ENCODE measurements at places on chromosomes 12 and 14.

DNA sequence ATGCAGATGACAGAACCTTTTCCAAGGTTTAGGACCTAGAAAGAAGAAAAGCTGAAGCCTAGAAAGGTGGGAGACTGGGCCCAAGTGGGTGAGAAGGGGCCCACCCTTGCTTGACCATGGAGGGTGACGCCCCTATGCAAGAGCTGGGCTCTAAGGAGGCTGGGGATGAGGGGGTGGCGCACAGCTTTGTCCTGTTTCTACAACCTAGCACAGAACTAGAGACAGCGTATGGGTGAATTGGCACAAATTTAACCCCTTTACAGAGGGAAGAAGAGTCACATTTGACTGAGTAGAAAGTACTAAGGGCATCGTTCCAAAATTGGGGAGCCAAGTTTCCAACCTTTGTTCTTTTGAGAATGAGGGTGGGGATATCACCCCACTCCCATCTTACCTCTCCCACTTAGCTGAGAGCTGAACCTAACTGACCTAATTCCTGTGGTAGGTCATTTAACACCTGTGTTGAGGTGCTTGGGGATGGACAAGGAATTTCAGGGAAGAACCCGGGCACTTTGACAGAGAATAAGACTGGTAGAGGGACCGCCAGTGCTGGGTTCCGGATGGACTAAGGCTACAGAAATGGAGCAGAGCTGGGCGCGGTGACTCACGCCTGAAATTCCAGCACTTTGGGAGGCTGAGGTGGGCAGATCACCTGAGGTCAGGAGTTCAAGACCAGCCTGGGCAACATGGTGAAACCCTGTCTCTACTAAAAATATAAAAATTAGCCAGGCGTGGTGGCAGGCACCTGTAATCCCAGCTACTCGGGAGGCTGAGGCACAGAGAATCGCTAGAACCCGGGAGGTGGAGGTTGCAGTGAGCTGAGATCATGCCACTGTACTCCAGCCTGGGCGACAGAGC is 5.2 kb downstream of the NFKBIA start:
- DNase-seq, result no peak

GRCh38 chr12:998020-998874 is 7.2 kb downstream of the ERC1 start:
- no peak for DNase-seq

DNA sequence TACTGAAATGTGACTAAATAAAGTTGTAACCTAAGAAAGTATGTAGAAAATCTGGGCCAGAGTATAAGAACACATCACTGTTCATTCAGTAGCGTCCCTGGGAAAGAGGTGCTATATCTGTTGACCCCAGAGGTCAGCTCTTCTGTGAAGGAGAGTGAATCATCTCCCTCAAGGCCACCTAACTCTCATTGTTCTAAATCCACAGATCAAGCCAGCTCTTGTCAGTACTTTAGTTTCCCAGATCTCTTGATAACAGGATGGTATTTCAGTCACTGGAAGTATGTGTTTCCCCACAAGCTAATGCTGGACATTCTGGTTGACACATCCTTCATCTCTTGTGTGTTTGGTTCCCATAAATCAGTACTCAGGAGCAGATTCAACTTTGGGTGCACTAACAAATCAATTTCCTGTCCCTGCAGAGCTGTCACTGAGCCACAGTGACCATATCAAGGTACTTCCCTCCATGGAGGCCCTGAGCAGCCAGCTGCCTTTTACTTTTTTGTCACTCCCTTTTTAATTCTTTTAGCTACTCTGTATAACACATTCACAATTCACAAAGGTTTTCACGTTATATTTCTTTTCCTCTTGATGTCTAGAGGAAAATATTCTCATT is 7.8 kb downstream of the KRT1 start:
- no peak for DNase-seq

DNA sequence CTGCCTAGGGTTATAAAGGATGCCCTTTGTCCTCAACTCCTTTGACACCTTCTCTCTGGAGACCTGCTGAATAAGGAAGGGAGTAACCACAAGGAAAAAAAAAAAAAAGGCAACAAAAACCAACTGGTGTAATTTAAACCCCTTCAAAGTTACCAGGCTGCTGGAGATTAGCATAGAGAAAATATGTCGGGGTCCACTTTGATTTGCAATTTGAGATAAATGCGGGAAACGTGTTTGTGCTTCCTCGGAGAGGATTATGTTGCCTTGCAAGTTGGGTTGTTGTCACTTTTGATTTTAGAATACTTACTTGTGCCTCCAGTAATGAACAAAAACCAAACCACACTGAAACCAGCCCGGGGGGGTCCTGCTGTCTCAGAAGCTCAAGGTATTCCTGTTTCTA is 200.2 kb upstream of the MYL2 start:
- no peak for DNase-seq

DNA sequence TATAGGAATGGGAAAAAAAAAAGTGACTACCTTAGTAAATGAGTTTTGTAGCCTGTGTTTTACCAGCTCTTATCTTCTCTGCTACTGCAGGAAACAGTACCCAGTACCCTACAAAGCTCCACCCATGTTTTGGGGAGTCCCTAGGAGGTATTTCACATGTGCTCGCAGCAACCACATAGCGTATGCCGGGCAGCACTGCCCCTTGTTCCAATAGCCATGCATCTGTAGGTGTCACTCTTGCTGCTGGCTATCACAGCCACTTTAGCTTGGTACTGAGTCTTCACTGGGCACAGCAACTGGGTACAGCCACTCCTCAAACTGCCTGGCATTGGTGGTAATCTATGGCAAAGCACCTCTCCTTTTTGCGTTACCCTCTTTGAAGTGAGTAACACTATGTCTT is 2.0 kb upstream of the MDM1 start:
- DNase-seq, result no peak

- DNase-seq, result no peak
Observed at GRCh38 chr12:109677279-109677691, 36.3 kb upstream of the FAM222A start.

GRCh38 chr12:67256649-67257048 is 12.5 kb upstream of the CAND1 start:
- no peak for DNase-seq

- DNase-seq, result no peak
Observed at GRCh38 chr14:59225281-59225680, 36.8 kb downstream of the DAAM1 start.

- DNase-seq, result no peak
Observed at GRCh38 chr12:92987846-92988621, 58.9 kb upstream of the EEA1 start.

- DNase-seq, result no peak
Observed at GRCh38 chr14:77157740-77158139, 16.1 kb upstream of the ZDHHC22 start.

- no peak for DNase-seq
Observed at GRCh38 chr14:68897559-68898155, 81.4 kb downstream of the ACTN1 start.

- DNase-seq, result no peak
Observed at GRCh38 chr14:99134516-99135046, 137.4 kb downstream of the BCL11B start.

- DNase-seq, result no peak
Observed at GRCh38 chr12:52811191-52812072, 2.5 kb downstream of the KRT4 start.

DNA sequence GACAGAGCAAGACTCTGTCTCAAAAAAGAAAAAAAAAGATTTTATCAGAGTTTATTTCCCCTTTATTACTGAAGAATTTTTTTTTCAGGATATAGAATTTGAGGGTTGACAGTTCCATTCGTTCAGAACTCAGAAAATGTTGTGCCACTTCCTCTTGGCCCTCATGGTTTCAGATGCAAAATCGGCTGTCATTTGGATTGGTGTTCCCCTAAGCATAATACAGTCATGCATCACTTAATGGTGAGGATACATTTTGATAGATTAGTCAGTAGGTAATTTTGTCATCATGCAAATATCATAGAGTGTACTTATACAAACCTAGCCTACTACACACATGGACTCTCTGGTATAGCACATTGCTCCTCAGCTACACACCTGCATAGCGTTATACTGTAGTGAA is 263.9 kb upstream of the RTL1 start:
- DNase-seq, result no peak

DNA sequence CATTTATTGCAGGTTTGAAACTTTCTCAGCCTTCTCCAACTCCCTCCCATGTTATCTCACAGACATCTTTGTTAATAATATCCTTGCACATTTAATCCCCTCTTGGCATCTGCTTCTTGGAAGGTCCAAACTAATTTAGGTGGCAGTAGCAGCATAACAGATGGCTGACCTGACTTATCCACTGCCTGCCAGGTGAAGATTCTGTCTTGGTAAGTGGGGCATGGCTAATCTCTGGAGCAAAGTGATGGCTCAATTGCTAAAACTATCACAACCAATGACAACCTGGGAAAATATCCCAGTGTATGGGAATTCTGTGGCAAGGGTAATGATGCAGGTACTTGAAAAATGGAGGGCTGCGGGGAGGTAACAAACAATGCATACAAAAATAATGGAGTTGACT is 58.2 kb upstream of the ALG10B start:
- no peak for DNase-seq

DNA sequence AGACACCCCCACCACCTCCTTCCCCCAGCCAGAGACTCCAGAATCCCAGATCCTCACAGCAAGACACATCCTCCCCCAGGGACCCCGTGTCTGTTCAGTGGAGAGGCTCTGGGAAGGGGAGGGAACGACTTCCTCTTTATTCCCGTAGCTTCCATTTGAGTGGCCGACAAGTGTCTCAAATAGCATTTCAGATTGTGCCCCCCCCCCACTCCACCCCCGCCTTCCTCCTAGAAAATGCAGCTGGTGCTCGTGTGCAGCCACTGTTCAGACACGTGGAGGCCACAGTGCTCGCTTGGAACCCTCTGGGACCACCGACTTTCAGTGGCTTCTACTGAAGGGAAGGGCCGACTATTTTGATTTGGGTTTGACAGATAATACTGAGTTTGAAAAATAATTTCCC is 14.3 kb downstream of the PPP2R5C start:
- DNase-seq, result no peak

DNA sequence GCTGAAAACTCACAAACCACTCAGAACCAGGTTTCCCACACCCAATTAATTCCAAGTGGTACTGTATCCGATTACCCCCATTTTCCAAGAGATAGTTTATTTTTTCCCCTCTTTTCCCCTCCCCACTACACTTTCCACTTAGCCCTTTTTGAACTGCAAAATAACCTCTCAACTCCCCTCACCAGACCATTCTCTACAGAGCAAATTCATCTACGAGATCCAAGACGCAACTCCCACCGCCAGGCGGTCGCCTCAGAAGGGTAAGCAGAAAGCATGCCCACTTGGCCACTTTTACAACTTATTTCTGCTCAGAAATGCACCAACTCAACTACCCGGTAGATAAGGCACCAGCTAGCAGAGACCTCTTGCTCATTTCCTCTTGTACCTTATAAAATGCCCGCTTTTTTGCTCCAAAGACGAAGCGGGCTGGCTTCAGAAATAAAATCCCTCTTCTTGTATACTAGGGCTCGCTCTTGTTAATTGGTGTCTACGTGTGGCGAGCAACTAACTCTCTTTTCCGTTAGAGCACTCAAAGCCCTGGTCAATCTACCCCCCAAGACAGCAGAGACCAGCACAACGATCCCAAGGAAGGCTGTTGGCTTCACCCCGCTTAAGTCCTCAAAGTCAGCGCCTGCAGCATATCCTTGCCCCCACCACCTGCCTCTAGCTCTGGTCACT is 910 bp upstream of the SRP54 start:
- DNase-seq, result peak; percentile 11

DNA sequence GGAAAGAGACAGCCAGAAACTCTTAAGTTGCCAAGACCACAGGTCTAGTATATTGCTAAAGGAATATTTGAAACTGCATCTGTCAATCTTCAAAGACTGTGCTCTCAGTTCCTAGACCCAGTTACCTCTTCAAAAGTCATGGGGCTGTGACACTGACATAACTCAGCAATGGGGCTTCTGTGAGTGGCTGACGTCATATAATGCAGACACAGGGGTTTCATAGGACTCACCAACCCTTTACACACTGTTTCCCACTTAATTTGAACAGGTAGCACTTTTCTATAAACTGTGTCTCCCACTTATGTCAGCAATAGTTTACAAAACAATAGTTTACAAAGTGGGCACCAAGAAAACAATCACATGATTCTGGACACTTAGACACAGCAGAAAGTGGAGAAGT is 158.4 kb downstream of the GALC start:
- DNase-seq, result no peak

GRCh38 chr14:34650786-34651584 is 21.0 kb upstream of the SNX6 start:
- peak; percentile 99 for DNase-seq

DNA sequence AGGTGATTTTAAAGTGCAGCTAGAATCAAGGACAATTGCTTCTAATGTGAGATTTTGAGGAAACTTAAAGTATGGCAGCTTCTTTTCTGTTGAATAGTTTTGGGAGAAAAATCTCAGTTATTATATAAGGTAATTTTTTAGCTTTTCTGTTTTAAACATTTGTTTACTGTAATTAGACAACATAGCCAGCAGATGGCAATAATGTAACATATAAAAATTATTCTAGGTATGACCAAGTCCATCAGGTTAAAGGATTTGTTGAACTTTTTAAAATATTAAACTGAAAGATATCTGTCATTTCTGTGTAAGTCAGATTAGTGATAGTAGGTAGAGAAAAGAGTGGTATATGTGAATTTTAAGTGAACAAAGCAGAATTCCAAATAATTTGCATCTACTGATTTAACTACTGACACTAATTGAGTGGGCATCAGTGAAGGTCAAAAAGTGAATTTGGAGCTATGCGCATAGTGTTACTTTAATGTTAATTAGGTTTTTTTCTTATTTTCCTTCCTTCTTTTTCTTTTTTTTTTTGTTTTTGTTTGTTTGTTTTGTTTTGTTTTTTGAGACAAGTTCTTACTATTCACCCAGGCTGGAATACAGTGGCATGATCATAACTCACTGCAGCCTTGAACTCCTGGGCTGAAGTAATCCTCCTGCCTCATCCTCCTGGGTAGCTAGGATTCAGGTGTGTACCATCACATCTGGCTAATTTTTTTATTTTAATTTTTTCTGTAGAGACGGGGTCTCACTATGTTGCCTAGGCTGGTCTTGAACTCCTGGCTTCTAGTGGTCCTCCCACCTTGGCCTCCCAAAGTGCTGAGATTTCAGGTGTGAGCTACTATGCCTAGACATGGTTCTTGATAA is 18.6 kb downstream of the PRORP start:
- DNase-seq, result no peak

GRCh38 chr12:68446901-68447796 is 115.0 kb upstream of the MDM1 start:
- no peak for DNase-seq

DNA sequence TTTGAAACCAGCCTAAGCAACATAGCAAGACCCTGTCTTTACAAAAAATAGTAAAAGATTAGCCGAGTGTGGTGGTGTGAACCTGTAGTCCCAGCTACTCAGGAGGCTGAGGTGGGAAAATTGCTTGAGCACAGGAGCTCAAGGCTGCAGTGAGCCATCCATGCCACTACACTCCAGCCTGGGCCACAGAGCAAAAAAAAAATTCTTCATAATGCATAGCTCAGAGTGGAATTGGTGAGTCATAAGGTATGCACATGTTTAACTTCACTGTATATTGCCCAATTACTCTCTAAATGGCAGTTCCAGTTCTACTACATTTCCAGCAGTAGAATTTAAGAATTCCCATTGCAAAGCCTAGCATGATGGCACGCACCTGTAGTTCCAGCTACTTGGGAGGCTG is 26.8 kb upstream of the CLIP1 start:
- DNase-seq, result peak; percentile 56

GRCh38 chr12:11186837-11187236 is at the start of gene TAS2R42:
Gene TAS2R42, minus strand, starts transcription at chr12:11186937. Its CDS starts 0 bp downstream, at chr12:11186937.
- no peak for DNase-seq
